ENCODE measurements at places on chromosomes 12 and 14.

DNA sequence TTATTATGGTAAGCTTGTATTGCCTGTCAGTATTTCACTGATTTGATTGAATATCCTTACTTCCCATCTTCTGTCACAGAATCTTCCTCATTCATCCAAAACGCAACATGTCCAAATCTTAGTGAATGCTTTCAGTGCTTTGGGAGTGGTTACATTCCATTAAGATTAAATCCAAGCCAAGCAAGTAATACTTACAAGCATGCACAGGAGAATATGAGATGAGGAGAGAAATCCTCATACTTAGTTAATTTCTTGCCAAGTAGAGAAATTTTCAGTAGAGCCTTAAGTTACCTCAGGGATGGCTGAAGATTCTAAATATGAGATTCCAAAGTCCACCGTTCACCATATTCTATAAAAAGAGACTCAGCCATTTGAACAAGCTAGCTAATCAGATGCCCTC is 316.0 kb downstream of the RAD51B start:
- no peak for DNase-seq

DNA sequence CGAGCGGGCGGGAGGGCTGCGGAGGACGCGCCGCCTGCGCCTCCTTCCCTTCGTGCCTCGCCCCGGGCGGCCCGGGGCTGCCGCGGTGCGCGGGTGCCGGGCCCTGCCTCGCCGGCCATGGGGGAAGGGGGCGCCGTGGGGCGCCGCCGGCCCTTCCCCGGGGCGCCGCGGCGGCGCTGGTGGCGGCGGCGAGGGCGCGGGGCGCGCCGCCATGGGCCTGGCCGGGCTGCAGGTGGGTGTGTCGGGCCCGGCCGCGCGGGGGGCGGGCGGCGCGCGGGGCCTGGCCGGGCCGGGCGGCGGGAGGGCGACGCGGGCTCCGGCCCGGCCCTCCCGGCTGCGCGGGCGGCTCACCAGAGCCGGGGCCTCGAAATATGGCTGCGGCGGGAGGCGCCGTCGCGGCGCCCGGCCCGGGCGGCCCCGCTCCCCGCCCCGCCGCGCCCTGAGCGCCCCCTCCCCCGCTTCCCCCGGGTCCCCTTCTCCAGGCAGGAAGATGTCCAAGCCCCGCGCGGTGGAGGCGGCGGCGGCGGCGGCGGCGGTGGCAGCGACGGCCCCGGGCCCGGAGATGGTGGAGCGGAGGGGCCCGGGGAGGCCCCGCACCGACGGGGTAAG is 5.1 kb downstream of the KMT5A start:
- DNase-seq, result no peak

DNA sequence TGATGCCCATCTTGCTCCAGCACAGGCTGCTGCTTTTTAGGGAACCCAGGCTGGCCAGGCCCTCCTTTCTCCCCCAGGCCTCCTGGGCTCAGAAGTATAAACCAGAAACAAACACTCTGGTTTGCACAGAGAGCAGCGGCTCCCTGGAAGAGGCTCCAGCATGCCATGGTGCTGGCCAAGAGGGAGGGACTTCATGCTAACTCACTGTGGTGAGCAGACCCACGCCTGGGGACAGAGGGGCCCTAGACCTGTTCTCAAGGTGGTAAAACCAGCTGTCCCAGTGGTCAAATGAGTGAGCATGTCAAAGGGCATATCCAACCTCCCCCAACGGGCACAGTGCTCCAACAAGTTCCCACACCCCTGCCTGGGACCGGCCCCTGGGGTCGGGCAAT is 15.5 kb downstream of the BCL11B start:
- DNase-seq, result no peak

GRCh38 chr14:61145903-61146481 is 135.1 kb downstream of the TMEM30B start:
- DNase-seq, result no peak

DNA sequence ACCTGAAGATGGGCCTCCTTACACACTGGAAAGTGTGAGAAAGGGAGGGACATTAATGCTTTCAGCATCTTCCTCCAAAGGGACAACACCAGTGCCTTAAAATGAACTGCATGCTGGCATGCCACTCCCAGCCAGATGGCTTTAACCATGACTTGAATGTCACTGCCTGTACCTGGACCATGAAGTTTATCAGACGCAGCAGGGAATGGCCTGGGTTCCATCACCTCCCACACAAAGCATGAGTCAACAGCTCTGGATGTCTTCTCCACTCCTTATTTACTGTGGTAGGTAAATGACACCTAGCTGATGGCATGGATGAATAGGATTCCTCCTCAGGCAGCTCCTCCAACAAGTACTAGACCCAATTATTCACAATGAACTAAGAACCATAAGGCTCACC is 645.6 kb downstream of the SOX5 start:
- DNase-seq, result no peak

- no peak for DNase-seq
Observed at GRCh38 chr14:60093606-60094005, 1.9 kb downstream of the PCNX4 start.

DNA sequence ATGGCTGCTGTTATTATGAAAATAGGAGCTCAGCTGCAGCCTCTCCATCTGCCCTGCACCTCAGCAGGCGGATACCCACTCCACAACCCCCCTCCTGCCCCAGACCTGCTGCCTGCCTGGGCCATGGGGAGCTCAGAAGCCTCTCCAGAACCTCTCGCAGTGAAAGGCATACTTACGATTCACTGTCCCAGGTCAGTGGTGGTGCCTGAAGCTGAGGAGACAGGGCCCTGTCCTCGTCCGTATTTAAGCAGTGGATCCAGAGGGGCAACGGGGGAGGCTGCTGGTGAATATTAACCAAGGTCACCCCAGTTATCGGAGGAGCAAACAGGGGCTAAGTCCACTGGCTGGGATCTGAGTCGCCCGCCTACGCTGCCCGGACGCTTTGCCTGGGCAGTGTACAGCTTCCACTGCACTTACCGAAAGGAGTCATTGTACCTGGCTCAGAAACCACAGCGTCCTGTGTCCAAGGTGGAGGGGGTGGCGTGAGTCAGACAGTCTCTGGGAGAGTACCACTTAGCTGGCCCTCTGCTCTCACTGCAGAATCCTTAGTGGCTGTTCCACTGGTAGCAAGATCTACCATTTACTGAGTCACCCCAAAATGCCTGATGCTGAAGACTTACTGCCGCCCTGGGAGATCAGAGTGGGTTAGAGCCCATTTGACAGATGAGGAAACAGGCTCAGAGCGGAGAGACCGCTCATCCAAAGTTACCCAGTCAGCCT is at the start of gene SERPINA1:
TSS of gene SERPINA1 (minus strand) at position 219 of the 720 bp plus-strand sequence. CDS start 5,365 bp downstream, outside the sequence.
- no peak for DNase-seq

DNA sequence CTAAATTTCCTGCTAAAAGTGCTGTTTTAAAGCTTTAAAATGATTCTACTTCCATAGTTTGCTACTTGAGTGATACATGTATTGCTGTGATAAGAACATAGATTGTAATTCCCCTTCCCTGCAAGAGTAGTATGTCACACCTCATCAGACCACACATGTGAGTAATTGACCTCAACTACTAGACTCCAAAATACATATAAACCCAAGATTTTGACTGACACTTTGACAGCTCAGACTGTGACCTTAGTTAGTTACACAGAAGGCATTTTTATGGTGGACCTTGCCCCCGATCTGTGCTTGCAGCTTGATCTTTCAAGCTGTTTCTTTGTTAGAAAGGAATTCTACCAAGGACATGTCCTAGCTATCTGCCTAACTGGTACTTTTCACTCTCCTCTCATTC is 18.6 kb downstream of the APOBEC1 start:
- DNase-seq, result no peak

GRCh38 chr14:100056964-100057795 is 8.0 kb upstream of the EVL start:
- DNase-seq, result no peak

DNA sequence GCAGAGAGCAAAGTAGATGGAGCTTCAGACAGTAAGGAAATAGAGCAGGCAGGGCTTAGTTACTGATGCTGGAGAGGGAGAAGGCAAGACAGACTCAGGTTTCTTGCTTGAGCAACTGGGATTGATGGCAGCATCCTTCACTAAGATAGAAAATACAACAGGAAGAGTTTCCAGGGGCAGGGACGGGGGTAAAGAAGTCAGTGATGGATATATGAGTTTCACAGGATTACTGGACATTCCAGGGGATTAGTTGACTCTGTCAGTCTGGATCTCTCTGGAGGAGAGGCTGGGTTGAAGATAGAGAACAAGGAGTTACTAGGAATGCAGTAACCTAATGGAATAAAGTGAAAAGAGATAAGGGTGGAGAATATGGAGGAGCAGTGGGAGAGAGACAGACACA is 74.5 kb upstream of the ATF1 start:
- no peak for DNase-seq

GRCh38 chr12:13112968-13113367 is 9.5 kb upstream of the GSG1 start:
- no peak for DNase-seq
